ENCODE measurements at places on chromosomes 1 and 21. TPM values are rescaled to one million over a fixed set of nuclear protein-coding genes. Genes with fewer than 3 reads are reported as not detected.

The SH2D1B gene
- total RNA-seq: 3.0 TPM

The A3GALT2 gene
- total RNA-seq: 1.1 TPM

The ZMPSTE24 gene
- 33.9 TPM for total RNA-seq

The FCRL4 gene
- total RNA-seq: not detected

The UMODL1 gene
- total RNA-seq: not detected

The POU3F1 gene
- total RNA-seq: 0.08 TPM

The COL6A2 gene
- total RNA-seq: 74.4 TPM

The APCS gene
- not detected for total RNA-seq

The IFNLR1 gene
- total RNA-seq: 2.2 TPM

The ADGRB2 gene
- 10.0 TPM for total RNA-seq

The CCDC24 gene
- total RNA-seq: 6.9 TPM

The SPATA1 gene
- total RNA-seq: 0.98 TPM

The DIO1 gene
- total RNA-seq: not detected

The DYNLT5 gene
- not detected for total RNA-seq

The XCL2 gene
- total RNA-seq: not detected
